ENCODE measurements at places on chromosomes 5 and 9.

- DNase-seq = no peak
Measured at GRCh38 chr9:78856144-78856543, 559.2 kb downstream of the PSAT1 start.

DNA sequence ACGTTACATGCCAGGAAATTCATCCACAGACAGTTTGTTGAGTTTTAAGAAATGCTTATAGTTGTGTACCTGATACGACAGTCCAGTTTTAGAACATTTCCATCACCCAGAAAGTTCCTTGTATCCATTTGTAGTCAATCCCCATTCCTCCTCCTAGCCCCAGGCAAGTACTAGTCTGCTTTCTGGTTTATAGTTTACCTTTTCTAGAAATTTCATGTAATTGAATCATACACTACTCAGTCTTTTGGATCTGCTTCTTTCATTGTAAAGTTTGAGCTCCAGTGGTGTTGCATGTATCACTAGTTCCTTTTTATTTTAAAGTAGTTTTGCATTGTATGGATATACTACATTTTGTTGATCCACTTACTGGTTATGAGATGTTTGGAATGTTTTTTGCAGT is 291.2 kb downstream of the AOPEP start:
- no peak for DNase-seq

DNA sequence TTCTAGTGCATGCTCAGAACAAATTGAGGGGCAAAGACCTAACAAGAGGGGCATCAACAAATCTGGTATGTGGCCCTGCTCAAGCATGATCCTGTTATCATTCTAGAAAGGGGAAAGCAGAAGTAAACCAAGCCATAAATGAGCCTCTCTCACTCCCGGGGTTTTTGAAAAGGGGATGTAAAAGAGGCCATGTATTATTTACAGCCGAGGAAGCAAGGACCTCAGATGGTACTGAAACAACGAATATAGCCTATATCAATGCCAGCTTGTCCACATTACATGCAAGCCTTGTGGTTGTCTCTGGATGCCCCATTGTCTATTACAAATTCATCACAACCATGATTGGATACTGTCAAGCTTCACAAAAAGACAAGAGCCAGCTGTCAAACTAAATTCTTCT is 211.3 kb downstream of the DCP2 start:
- no peak for DNase-seq

DNA sequence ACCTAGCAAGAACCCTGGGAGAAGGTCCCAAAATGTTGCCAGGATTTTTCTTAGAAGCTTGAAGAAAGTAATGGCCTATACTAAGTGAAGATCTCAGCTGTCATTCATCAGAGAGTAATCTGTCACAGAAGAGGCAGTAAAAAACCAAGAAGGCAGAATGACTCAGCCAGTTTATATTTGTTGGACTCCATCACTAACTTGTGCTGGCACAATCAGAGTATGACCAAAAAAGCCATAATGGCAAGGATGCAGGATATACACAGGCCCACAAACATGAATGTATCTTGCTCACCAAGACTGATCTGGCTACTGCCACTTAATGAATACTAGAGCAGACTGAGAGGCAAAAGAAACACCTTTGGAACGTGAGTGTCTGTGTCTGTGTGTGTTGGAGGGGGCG is 104.0 kb upstream of the POU5F2 start:
- DNase-seq = no peak

DNA sequence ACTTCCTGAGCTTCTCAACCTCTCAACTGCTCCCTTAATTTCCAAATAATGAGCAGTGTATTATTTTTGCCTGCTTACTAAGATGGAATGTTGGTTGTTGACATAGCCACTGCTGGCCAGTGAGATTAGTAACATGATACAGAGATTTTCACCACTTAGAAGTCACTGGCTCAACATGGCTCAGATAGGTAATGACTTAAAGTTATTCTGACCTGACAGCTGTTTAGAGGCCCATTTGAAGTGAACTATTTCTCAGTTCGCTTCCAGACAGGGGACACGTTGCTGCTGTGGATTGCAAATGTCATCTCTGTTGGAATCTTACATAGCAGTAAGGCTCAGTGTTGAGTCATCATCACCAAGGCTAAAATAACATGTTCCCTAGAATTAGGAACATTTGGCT is 490.2 kb downstream of the TLE4 start:
- DNase-seq = no peak

DNA sequence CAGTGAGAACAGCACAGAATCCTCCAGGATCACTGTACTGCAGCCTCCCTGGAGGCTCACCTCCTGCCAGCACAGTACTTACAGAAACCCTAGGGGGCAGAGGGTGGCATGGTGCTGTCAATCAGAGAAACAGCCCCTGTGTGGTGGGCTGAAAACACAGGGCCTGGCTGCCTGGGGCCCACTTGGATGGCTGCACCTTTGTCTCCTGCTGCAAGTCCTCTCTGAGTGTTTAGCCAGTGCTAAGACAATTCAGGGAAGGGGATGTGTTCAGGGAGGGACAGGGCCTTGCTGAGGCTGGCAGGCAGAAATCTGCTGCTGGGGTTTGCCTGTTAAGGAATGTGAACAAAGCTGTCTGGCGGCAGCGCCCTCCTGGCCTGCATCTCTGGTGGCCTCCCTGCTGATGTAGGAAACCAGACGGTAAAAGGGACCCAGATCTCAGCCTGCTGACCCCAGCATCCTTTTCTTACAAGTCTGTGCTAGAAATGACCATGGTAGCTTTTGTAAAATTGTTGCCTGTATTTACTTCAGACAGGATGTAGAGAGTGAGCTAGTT is 39.5 kb downstream of the PRRC2B start:
- DNase-seq = no peak

DNA sequence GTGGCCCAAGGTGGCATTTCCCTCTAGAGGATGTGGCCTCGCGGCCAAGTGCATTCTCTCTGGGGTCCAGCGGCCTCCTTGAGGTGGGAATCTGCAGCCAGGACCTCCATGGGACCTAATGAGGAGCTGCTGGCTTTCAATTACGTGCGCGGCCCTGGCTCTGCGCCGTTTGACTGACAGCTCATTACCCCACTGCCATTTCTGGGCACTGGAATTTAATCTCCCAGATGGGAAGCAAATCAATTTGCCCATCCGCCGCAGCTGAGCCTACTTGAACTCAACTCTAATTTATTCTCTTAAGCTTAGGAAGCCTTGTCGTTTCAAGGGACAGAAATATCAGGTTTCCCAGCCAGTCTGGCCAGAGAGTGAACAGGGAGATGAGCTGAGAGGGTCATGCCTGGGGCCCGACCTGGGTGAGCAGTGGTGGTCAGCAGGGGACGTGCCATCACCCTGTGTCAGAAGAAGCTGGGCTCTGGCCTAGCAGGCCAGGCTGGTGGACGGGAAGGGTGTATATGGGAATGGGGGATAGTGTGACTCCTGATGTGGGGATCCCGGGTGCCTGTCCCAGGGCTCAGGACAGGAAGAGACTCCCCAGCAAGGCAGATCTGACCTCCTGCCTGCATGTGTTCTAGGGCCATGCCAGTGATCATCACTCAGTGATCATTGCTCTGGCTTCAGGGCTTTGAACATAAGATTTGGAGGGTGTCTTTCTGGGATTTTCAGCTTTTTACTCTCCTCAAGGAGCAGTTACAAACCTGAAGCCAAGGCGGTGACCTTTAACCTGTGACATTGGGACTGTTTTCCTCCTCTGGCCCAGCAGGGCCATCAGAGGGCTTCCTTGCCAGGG is 69.7 kb downstream of the MACROH2A1 start:
- DNase-seq = no peak

- DNase-seq = no peak
Measured at GRCh38 chr5:159802661-159803060, 113.6 kb upstream of the ADRA1B start.

DNA sequence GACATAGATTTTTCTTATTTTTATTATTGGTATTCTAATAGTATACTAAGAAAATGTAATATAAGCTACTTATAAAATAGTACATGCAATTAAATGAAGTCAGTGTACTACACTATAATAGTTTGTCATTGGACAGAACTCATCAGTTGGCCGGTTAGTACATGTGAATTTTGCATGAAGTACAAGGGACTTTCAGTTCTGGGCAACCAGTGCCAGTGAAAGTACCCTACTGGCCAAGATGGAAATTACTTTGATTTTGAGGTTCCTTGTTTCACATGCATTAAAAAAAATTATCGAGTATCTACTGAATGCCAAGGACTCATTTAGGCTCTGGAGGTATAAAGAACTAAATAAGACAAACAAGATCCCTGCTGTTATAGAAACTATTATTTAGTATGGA is 213.4 kb upstream of the ELL2 start:
- DNase-seq = no peak
